Kidney (tissue), 22 donors: ENCODE measurements at places on chromosomes 4 and X.

DNA sequence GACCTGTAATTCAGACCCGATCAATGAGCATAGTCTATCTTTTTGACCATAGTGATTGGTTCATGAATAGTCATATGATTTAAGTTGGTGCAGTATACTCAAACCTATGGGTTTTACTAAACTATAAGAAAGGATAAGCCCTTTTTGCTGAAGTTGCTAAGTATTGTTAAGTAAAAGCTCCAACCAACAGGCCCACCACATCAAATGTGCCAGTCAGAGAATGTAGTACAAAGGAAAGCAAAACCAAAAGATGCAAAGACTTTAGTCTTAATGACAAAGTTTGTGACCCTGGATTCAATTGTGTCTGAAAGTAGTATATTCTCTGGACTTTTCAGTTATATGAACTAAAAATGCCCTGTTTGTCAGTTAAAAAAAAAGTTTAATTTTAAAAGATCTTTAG is 208.1 kb upstream of the TET2 start:
- DNase-seq = no peak

- peak; percentile 94 for DNase-seq
Measured at GRCh38 chrX:131830400-131831184, 192.5 kb upstream of the STK26 start.

GRCh38 chr4:173998471-173999144 is 284.9 kb downstream of the FBXO8 start:
- DNase-seq = no peak

DNA sequence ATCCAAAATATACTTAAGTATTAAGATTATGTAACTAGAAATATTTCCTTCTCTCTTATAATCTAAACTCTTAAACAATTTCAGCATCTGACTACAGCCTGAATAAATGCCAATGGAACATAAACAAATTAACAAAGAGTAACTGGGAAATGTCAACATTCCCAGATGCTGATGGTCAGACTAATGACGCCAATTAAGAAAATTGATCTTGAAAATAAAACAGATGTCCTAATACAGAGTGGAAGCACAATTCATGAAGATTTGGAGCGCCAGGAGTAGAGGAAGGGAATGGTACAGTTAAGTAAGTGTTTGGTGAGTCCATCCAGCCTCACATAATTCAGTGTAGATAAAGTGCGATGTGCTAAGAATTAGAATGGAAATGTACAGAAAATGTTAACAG is 203.7 kb upstream of the NWD2 start:
- DNase-seq = no peak

DNA sequence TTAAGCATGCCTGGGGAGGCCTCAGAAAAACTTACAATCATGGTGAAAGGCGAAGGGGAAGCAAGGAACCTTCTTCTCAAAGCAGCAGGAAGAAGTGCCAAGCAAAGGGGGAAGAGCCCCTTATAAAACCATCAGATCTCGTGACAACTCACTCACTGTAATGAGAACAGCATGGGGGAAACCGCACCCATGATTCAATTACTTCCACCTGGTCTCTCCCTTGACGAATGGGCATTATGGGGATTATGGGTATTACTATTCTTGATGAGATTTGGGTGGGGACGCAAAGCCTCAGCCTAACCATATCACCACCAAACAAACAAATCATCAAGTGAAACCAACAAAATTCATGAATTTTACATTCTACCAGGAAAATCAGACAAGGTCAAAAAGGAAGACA is 76.7 kb upstream of the TAB3 start:
- no peak for DNase-seq

- peak; percentile 18 for DNase-seq
Measured at GRCh38 chr4:53644607-53645006, 53.3 kb upstream of the LNX1 start.

DNA sequence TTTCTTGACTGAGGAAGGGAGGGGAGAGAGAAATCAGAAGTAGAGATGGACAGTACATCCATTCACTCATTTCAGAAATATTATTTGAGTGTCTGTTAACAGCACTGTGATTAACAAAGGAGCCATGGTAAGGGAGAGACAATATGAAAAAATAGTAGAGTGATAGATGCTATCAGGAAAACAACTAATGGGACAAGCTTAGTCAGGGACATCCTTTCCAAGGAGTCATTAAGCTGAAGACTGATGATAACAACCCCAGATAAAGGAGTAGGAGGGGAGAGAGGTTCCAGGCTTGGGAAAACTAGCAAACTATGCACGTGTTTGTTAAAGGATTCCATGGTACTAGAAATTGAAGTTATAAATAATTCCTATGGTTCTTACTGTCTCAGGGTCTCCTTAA is 122.2 kb downstream of the CBR4 start:
- DNase-seq = no peak

GRCh38 chr4:124530464-124531077 is 182.0 kb downstream of the ANKRD50 start:
- DNase-seq = no peak

DNA sequence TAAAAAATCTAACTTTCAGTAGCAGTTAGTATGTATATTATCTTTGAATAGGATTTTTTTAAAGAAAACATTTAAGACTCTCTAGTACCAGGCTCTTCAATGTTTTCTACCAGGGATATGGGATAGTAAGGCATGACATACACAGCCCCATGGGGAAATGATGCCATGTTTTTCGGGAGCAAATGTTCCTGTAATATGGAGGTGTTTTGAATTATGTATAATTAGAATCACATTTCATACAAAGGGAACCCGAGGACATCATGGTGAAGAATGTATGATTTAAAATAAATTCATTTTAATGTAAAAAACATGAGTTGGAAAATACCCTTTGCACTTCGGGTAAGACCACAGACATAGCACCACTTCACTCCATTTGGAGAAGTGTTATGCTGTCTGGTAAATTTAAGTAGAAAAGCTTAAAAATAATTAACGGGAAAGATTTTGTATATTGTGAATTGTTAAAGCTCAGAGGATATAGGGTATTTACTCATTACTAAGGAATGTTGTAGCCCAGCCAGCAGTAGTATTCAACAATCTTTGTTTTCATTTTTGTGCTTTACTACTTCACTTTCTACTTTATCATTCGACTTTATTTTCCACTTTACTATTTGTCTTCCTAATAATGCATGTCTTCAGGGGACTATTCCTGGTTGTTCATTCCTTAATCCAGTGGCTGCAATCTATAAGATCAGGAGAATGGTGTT is 2050.7 kb downstream of the ARAP2 start:
- DNase-seq = no peak

DNA sequence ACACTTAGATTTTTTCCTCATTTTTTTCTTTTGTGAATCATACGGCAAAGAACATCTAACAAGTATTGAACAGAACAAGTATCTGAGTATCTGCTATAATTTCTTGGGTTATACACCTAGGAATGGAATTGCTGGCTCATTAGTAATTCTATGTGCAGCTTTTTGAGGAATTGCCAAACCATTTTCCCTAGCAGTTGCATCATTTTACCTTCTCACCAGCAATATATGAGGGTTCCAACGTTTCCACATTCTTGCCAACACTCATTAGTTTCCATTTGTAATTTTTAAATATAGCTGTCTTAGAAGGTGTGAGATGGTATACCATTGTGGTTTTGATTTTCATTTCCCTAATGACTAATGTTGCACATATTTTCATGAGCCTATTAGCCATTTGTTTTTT is 41.1 kb upstream of the DCAF8L1 start:
- no peak for DNase-seq

DNA sequence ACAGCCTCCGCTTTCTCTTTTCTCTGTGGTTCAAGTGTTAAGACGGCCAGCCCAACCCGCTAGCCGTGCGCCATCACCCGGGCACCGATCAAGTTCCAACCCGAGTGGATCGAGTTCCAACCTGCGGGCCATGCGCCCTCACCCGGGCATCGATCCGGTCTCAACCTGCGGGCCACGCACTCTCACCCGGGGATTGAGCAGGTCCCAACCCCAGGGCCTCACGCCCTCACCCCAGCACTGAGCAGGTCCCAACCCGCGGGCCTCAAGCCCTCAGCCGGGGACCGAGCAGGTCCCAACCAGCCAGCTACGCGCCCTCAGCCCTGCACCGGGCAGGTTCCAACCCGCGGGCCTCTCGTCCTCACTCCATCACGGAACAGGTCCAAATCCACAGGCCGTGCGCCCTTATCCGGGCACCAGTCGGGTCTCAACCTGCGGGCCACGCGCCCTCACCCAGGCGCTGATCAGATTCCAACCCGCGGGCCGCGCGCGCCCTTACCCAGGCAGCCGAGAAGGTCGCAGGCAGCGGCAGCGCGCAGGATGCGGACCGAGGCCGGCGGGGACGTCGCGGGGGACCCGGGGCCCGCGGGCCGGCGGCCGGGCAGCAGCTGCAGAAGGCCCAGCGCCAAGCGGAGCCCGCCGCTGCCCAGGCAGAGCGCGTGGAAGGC is 443 bp downstream of the GPR143 start:
- DNase-seq = peak; percentile 35

- no peak for DNase-seq
Measured at GRCh38 chrX:114798907-114799306, 215.0 kb downstream of the HTR2C start.

- DNase-seq = peak; percentile 71
Measured at GRCh38 chr4:2290488-2290887, 28.6 kb upstream of the MXD4 start.

DNA sequence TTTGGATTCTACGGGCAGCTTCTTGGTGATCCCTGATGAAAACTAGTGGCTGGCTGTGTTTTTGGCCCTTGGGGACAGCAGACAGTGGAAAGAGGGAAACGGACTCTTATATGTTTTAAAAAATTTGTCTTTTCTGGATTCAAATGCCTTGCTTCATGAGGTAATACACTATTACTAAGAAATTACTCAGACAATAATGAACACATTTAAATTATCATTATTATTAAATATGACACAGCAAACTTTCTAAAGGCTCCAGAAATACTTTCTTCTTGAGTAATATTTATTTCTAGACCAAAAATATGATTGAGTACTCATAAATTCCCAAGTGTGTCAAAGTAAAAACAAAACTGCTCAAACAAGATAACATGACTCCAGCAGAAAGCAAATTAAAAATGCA is 520.7 kb upstream of the AADAT start:
- DNase-seq = no peak

DNA sequence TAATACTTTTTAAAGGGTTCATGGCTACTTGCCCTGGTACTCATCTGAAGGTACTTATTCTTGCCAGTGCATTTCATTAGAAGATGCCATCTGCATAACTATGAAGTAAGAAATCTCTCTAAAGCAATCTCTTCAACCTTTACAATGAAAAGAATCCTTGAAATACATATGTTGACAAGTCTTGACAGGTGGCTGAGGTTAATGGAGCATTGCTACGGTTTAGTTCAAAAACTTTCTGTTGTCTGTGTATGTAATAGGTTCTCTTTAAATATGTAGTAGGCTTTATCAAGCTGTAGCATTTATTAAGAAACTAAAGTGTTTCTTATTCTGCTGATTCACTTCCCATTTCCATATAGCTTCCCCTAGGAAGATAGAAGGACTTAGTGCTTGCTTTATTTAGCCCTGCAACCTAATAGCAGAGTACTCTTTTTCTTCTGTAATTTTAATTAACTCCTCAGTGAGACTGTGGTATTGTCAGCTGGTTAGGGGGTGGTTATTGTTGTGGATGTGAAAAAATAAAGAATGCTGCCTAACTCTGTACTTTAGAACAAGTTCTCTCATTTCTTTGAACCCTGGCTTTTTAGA is 39.3 kb downstream of the SLAIN2 start:
- no peak for DNase-seq

GRCh38 chr4:118281611-118282442 is 71.0 kb downstream of the PRSS12 start:
- peak; percentile 65 for DNase-seq

DNA sequence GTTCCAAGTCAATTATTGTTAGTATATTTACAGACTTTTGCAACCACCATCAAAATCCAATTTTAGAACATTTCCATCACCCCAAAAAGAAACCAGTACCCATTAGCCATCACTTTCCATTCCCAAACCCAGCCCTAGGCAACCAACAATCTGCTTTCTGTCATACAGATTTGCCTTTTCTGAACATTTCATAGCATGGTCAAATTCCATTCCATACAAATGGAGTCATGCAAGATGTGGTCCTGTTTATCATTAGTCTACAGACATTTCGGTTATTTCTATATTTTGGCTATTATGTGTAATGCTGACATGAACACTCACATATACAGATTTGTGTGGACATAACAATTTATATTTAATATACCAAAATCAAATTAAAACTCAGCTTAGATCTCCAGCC is 508.7 kb downstream of the ZNF674 start:
- DNase-seq = no peak

- DNase-seq = no peak
Measured at GRCh38 chrX:16839852-16840460, 30.2 kb downstream of the RBBP7 start.

GRCh38 chrX:133783274-133783673 is 202.1 kb downstream of the GPC3 start:
- no peak for DNase-seq

DNA sequence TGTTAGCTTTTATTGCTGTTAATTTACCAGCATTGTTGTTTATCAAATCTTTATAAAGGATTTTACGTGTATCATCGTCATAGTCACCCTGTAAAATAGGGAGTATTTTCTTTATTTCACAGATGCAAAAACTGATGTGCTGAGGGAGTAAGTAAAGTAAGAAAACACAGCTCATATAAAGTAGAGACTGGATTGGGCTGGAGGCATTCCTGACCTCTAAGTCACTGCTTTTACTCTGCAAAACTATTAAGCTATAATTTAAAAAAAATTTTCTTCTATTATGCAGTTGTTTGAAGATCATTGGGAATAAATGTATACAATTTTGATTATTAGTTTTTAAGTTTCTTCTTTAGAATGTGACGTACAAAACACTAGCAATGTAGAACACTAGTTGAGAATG is 45.9 kb downstream of the NUDT6 start:
- DNase-seq = no peak

DNA sequence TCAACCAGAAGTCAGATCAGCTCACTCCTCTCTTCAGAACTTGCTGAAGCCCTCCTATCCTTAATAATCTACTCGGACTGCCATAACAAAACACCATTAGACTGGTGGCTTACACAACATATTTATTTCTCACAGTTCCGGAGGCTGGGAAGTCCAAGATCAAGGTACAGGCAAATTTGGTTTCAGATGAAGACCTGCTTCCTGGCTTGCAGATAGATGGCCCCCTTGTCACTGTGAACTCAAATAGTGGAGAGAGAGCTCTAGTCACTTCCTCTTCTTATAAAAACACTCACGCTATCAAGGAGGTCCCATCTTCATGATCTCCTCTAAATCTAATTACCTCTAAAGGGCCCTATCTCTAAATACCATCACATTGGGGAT is 125.1 kb downstream of the CAMK2D start:
- DNase-seq = no peak

GRCh38 chrX:137482136-137482535 is 83.8 kb upstream of the ZIC3 start:
- DNase-seq = no peak

DNA sequence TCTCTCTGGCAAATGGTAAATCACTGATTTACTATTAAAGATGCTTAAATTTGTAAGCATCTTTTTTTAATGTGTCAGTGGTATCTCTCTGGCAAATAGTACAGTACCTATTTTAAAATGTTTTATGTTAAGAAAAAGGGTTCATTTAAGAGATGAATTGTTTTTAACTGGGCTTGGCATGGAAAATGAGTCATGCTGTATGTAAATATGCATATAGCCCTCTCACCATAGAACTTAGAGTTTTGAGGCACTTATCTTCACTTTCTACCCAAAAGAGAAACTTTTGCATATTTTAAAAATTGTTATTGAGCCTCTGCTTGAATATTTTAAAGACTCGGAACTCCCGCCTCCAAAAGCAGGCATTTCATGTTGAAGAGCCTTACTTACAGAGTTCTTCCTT is 37.9 kb downstream of the KLHL34 start:
- DNase-seq = no peak
